ENCODE measurements at places on chromosomes 2 and 18. TPM values are rescaled to one million over a fixed set of nuclear protein-coding genes. Genes with fewer than 3 reads are reported as not detected.

The TSGA10 gene
- polyA plus RNA-seq, result 16.8 TPM

- no peaks in the 10 kb centered on the region for H3K36me3 ChIP-seq
- no peak overlapping the region for H3K27ac ChIP-seq
- DNase-seq, result no peak
- H3K27me3 ChIP-seq, result no peaks in the 10 kb centered on the region
- no peaks in the 10 kb centered on the region for H3K4me1 ChIP-seq
- no peak overlapping the region for H3K4me3 ChIP-seq
Observed at GRCh38 chr18:31610286-31611205, 18.9 kb downstream of the TTR start.

- H3K4me3 ChIP-seq, result no peak overlapping the region
- no peak overlapping the region for H3K27ac ChIP-seq
- DNase-seq, result no peak
- peaks cover 6% of the 10 kb centered on the region for H3K27me3 ChIP-seq
- H3K36me3 ChIP-seq, result no peaks in the 10 kb centered on the region
Observed at GRCh38 chr2:172859581-172860335, 124.1 kb downstream of the RAPGEF4 start.

- H3K27ac ChIP-seq, result no peak overlapping the region
- no peaks in the 10 kb centered on the region for H3K27me3 ChIP-seq
- no peaks in the 10 kb centered on the region for H3K4me1 ChIP-seq
Observed at GRCh38 chr2:240936106-240936505, 30.0 kb downstream of the CROCC2 start.

GRCh38 chr2:220504938-220505503 is 877.6 kb downstream of the SLC4A3 start:
- H3K36me3 ChIP-seq, result no peaks in the 10 kb centered on the region
- no peaks in the 10 kb centered on the region for H3K27me3 ChIP-seq
- no peak for DNase-seq
- no peak overlapping the region for H3K4me3 ChIP-seq
- H3K27ac ChIP-seq, result no peak overlapping the region
- H3K4me1 ChIP-seq, result no peaks in the 10 kb centered on the region

GRCh38 chr2:6782517-6783237 is 83.0 kb downstream of the CMPK2 start:
- no peak for DNase-seq
- no peaks in the 10 kb centered on the region for H3K27me3 ChIP-seq

Measured in CD8-positive, alpha-beta memory T cell (primary cell).